Endothelial cell of umbilical vein (primary cell): ENCODE measurements at places on chromosomes 1 and 21. TPM values are rescaled to one million over a fixed set of nuclear protein-coding genes. Genes with fewer than 3 reads are reported as not detected.
A peak's percentile ranks its signal among the peaks of the same experiment; 100 is the strongest.

GRCh38 chr1:111793923-111794322, 38.2 kb downstream of the DDX20 start:
- no peak for DNase-seq

DNA sequence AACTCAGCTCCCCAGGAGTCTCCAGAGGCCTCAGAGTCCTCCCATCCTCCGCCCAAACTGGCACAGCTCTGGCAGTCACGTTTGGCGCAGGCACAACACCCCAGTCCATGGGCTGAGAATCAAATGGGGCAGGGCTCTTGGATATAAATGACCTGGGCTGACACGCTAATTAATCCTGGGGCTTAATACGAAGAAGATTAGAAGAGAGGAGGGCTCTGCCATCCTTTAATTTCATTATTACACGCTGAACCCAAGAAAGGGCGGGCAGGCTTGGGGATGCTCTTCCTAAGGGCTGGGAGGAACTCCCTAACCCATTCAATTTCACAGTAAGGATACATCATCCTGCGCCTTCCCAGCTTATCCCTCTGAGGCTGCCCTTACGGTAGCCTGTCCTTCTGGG, 2.4 kb downstream of the GRIK3 start:
- DNase-seq = no peak

DNA sequence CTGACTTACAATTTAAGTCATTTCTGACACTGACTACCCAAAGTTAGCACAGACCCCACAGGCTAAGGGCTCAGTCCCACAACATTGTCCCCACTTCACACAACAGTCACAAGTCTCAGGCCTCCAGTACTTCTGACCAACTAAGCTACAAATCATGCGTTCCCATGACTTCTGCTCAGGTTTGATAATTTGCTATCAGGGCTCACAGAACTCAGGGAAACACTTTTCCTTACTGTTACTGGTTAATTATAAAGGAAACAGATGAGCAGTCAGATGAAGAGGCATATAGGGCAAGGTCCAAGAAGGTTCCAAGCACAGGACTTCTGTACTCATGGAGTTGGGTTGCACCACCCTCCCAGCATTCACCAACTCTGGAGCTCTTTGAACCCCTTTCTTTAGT, 151.2 kb upstream of the TNR start:
- DNase-seq = no peak

- DNase-seq = no peak
These were observed 5.1 kb upstream of the ARHGAP30 start for GRCh38 chr1:161074676-161075368.

- peak; percentile 80 for DNase-seq
These were observed 16.1 kb downstream of the EIF2B3 start for GRCh38 chr1:44970317-44970716.

DNA sequence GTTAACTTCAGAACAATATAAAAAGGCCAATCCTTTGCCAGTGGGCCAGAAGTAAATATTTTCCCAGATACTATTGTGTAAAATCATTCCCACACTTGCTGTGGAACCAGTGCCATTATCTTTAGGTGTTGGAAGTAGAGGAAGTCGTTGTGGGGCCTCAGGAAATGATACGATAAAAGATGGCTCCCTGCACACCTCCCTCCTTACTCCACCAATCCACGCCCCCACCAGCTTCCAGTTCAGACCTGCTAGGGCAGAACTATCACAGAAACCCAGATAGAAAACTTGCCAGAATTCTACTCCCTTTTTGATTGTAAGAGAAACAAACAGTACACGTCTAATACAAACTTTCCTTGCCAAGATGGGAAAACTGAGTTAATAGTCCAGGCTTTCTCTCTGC, 173.0 kb upstream of the FMN2 start:
- no peak for DNase-seq

DNA sequence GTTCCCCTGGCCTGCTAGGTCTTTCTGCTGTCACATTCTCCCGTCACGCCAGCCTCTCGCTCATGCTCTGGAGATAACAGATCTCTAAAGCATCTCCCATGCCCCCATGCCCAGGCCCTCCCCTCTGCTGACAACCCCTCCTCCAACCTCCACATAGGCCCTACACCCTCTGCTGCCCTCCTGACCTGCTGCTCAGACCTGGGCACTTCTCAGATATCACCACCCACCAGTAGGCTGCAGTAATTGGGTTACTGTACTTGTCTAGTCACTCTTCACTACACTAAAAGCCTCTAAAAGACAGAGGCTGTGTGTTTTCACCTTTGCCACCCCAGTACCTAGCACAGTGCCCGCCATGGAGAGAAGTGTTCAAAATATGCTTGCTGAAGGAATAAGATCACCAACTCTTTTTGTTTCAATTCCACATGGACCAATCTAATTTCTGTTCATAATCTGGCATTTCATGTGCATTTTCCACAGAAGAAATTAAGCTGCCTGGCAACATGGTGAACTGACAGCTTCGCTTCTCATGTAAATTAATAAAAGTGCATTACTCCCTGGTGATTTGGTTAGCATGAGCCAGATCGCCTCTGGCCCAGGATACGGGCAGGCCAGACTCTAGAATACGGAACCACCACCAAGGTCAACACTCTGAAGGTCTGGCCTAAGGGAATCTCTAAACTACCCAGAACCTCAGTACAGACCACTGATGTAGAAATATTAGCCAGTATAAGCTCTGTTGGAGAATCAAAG, 20.7 kb downstream of the LBR start:
- no peak for DNase-seq

DNA sequence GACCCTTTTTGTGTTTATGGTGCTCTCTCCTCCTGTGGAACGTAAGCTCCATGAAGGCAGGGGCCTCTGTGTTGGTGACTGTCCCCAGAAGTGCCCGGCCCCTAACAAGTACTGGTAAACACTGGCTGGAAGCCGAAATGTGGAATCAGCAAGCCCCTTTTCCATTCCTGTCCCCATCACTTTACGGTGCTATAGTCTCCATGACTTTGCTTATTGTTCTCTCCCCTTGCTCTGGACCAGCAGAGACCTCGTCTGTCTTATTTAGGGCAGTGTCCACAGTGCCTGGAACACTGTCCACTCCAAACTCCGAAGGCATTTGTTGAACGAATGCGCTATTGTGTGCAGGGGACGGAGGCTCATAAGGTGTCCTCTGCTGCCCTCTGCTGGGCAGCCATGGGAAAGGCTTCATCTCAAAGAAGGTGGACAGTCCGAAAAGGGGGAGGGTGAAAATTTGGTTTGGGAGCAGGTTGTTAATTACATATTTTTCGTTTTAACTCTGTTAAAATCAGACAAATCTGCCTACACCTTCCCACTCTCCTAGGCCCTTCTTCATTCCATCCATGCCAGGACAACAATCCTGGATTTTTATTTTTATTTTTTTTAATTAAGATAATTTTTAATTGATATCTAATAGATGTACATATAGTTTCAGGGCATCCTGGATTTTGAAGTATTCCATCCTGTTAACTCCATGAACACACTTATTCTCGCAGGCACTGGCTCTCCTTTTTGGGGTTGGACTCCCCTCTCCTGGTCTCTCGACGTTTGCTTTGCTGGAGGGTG, 115.6 kb downstream of the PGBD5 start:
- peak; percentile 68 for DNase-seq

- no peak for DNase-seq
These were observed 51.5 kb downstream of the ACOT7 start for GRCh38 chr1:6342056-6342455.

- no peak for DNase-seq
These were observed 17.3 kb downstream of the WDR47 start for GRCh38 chr1:109024646-109025045.

GRCh38 chr1:45037456-45037855, 25.4 kb downstream of the UROD start:
- DNase-seq = no peak

DNA sequence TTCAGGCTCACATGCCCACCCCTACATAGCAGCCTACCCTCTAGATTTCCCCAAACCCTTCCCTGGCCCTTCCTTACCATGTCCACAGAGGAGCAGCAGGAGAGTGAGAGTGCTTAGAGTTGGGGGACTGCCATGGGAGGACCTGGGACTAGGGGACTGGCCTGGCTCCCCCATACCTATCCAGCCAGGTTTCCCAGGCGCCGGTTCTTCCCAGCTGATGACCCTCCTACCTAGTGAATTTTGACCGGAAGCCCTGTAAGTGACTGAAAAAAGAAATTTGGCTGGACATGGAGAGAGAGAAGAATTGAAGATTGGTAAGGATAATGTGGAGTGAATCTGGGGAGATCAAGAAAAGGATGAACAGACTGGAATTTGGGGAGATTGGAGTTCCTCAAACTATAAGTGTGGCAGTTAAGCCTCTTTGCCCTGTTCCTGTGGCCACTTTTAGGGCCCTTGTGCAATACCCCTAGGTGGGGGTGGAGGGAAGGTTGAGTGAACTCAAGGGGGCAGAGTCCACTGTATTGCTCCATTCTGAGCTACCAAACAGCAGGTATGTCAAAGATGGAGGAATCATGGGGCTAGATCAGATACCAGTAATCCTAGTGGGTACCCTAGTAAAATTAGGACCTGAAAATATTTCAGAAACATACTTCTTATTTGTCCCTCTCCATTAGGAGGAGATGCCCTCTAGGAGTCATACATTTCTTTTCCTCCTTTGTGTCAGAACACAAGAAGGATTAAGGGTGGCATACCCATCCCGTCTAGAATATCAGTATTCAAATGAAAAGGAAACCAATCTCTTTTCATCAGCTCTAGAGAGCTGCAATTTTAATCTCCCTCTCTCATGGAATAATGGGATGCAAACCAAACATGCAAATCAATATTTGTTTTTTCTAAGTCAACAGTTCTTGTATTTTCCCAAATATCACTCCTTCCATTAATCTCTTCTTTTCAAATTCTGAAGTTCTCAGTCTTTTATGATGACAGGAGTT, 1.2 kb downstream of the HJV start:
- no peak for DNase-seq

GRCh38 chr1:107935396-107936064, 29.4 kb downstream of the VAV3 start:
- DNase-seq = no peak

DNA sequence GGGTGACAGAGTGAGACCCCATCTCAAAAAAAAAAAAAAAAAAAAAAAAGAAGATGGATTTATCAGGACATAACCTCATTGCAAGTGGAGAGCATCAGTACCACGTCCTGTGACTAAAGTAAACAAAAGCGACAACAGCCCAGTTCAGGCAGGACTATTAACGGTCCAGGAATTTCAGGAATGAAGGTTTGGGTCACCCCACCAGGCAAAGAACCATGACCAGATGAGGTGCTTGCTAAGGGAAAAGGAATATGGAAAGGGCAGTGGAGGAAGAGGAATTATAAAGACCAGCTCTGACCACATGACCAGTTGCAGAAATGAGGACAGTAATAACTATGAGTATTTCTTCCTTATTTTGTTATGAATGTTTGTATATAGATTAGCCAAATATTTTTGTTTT, 35.4 kb upstream of the EIF4G3 start:
- no peak for DNase-seq

GRCh38 chr1:11487196-11487751, 8.3 kb downstream of the DISP3 start:
- DNase-seq = no peak

DNA sequence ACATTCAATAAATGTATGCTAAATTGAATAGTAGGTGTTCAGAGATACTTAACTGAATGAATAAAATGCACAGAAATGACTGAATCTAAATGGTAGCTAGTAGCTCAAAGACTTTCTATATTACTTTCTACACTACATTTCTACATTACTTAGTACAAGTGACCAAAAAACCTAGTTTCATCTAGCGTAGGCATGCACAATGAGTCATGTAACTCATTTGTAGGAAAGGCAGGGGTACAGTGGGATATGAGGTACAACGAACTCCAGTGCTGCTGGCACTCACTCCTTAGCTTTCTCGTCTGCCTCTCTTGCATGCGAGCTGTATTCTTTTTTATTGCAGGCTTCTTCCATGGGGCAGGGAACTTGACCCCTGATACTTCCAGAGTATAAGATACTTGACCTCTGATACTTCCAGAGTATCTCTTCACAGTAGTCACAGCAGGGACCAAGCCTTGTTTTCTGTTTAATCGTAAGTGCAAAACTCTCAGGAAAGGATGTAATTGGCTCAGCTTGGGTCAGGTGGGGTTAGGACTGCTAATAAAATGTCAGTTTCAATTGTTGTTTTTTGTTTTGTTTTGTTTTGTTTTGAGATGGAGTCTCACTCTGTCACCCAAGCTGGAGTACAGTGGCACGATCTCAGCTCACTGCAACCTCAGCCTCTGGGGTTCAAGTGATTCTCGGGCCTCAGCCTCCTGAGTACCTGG, 4.9 kb upstream of the ATP2B4 start:
- DNase-seq = no peak

GRCh38 chr1:223650465-223650864, 15.0 kb downstream of the CAPN8 start:
- DNase-seq = no peak

GRCh38 chr1:30745156-30745833, 12.3 kb downstream of the LAPTM5 start:
- no peak for DNase-seq

GRCh38 chr21:46048926-46049889, 48.7 kb upstream of the COL6A2 start:
- DNase-seq = no peak

DNA sequence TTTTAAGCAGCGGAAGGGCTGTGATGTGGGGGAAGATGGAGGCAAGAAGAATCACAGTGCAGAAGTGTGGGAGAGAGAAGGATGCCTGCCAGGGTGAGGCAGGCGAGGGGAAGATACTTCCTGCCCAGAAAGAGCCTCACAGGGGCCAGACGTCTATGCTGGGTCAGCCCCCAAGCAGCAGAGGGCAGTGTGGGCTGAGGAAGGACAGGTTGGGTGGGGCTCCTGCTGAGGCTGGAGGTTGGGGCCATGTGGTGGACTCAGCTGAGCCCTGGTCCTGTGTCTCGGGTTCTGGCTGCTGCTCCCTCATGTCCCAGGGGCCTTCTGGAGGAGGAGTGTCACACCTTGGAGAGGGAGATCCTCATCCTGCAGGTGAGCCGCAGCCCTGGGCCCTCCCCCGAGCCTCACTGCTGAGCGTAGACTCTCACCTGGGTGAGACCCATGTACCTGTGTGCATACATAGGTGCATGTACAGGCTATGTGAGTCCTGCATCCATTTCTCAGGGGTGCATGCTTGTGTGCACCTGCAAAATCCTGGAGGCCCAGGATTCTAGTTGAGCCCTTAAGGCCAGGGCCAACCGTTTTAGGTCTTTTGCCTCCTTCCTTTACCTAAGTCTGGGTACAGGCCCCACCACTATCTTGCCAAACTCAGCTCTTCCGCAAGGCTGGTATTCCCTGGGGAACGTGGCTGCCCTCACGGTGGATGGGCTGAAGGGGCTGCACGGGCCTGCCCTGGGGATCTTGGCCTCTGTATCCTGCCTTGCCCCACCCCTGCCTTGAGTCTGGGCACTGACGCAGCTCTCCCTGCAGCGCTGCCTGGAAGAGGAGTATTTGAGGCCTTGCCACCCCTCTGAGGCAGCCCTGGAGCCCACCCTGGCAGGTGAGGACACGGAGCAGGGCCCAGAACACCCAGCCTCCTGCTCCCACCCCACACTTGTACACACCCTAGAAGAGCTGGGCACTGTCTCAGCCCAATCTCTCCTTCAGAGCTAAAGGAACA, 3.7 kb downstream of the CCDC24 start:
- no peak for DNase-seq

NOS1AP gene
- polyA plus RNA-seq = 0.62 and 1.3 TPM in 2 replicates

DISP1 gene
- 3.9 and 4.6 TPM in 2 replicates for polyA plus RNA-seq

GBP4 gene
- 1.7 and 1.9 TPM in 2 replicates for polyA plus RNA-seq

FGR gene
- 0.16 and 0.18 TPM in 2 replicates for polyA plus RNA-seq

PRKCZ gene
- 0.11 and 0.22 TPM in 2 replicates for polyA plus RNA-seq

DENND2C gene
- polyA plus RNA-seq = 0.12 and 0.14 TPM in 2 replicates

NTMT2 gene
- polyA plus RNA-seq = not detected in 2 replicates

CYP4X1 gene
- polyA plus RNA-seq = 2.4 and 3.2 TPM in 2 replicates

APH1A gene
- 325 and 344 TPM in 2 replicates for polyA plus RNA-seq
